GM12892 (cell line): ENCODE measurements at places on chromosomes 1 and 21.

GRCh38 chr1:216071262-216071661 is 352.0 kb downstream of the USH2A start:
- DNase-seq: no peak

- DNase-seq: no peak
These were observed 34.6 kb downstream of the TMEM51 start for GRCh38 chr1:15188130-15188524.

DNA sequence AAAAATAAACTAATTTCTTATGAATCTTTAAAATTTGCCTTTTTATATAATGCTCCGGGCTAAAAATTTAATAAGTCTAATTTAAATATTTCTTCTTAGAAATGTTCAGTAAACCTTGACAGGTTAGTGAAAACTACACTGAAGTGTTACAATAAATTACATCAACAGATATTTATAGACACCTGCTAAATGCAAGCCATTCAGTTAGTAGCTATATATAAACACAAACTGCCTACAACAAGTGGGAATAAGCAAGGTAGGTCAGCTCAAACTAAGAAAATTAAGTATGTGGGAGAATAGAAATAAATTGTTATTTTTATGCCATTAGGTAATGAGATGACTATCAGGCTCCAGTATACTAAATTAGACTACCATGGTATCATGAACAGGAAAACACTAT is 215.6 kb downstream of the DENND1B start:
- no peak for DNase-seq

DNA sequence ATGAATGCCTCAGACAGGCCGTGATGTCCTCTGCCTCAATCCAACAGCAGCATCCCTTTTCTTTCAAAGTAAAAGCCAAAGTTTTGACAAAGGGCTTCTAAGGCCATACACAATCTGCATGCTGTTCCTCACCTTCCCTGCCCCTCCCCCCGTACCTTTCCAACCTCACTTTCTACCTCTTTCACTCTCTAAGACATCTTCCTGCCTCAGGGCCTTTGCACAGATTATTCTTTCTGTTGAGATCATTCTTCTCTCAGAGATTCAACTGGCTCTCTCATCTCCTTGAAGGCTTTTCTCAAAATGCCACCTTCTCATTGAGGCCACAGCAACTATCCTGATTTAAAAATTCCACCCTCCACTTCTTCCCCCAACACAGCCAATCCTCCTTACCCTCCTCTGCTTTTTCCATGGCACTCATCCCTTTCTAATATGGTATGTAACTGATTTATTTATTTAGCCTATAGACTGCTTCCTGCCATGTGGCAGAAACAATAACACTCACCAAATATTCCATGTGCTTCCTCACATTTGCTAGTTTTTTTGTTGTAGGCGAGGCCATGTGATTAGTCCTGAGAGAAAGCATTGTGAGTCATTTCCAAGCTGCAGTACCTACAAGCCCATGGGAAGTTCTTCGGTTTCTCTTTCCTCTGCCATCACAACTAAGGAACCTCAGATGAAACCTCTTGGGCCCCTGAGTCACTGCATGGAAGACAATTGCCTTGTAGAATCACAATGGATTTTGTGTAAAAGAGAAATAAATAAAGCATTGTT is 58.7 kb upstream of the GADD45A start:
- no peak for DNase-seq

DNA sequence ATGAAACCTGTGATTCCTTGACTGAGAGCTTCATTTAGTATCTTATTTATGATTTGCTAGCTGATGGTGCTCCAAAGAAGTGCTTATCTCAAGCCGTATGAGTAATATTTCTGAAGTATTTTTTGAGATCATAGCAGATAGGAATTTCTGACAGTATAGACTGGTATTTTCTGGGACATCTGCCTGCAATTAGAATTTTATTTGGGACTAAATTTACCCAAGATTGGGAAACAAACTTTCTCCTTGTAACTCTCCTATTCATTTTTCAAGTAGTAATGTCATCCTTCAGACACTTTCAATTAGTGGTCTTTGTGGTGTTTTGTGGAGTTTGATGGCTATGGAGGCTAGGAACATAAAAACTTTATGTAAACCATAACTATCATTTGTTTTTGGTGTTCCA is 597.2 kb upstream of the ZP4 start:
- no peak for DNase-seq

GRCh38 chr1:55235722-55236121 is 20.6 kb upstream of the USP24 start:
- no peak for DNase-seq

- no peak for DNase-seq
These were observed 27.8 kb upstream of the A3GALT2 start for GRCh38 chr1:33348676-33349080.

GRCh38 chr1:96104506-96104905 is 617.1 kb upstream of the PTBP2 start:
- no peak for DNase-seq

- DNase-seq: peak; percentile 36
These were observed at the start of gene PLXNA2 for GRCh38 chr1:208243967-208244916. Gene PLXNA2 (minus strand): TSS chr1:208244384. CDS start chr1:208217922, 26,462 bp downstream.
